ENCODE measurements at places on chromosomes 16 and 17.
A peak's percentile ranks its signal among the peaks of the same experiment; 100 is the strongest.

GRCh38 chr17:70318051-70318450 lies 148.7 kb downstream of the KCNJ2 start:
- DNase-seq = no peak

- no peak for DNase-seq
Measured at GRCh38 chr17:1077986-1078711, 81.2 kb downstream of the TIMM22 start.

GRCh38 chr17:77914385-77915254 lies 43.9 kb upstream of the TNRC6C start:
- DNase-seq = no peak

DNA sequence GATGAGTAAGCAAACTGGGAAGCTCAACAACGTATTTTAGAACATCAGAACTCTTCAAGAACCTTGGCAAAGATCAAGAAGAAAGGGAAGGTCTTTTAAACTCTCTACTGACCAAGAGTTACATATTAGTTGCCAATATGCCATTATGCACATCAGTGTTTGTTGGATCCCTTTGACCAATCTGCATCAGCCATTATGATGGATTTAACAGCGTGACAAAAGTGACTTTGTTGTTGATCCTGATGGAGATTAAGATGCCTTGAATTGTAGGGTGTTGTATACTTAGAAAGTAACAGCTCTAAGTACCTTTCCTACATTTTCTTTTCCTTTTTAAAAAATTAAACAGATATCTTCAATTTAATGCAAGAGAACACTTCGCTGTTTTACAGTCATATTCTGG lies 108.5 kb downstream of the CA4 start:
- no peak for DNase-seq

- no peak for DNase-seq
Measured at GRCh38 chr17:80716986-80717719, 172.5 kb downstream of the RPTOR start.

GRCh38 chr17:19348081-19348650 lies 14.4 kb downstream of the B9D1 start:
- no peak for DNase-seq

DNA sequence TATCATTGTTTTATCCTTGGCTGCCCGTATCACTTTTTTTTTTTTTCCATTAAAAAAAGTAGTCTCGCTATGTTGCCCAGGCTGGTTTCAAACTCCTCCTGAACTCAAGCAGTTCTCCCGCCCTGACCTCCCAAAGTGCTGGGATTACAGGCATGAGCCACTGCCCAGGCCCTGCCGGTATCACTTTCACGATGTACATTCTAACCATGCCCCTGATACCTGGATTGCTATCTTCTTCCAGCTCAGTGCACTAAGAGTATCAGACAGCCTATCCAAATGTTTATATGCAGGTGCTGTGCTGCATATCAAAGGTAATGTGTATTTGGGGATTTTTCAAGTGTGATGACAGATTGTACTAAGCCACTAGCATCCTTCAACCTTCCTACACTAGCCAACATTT lies 14.2 kb downstream of the MOSMO start:
- DNase-seq = no peak

DNA sequence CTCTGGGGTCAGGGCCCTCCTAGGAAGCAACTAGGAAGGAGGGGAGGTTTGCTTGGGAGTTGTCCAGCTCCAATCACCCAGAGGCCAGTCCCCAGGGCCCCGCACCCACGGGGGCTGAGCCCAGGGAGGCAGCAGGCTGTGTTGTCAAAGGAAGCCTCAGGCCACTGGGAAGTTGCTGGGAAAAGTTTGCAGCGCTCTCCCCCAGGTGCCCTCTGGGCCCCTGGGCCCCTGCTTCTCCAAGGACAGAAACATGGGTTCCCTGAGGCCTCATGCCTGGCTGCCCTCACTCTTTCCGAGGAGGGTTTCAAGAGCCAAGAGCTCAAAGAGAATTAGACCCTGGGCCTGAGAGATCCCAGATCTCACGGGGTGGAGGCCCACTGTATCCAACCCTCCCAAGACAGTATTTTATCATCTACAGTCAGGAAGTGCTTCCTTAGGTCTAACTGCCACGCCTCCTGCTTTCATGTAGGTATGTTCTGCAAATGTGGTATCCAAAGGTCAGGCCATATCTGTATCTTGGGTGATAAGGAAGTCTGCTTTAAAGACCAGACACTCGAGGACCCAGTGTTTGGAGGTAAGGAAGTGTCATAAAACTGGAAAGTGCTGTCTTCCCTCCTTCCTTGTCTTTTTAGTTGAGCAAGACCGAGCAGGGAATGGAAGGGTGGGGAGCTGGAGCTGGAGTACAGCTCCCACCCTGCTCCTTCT lies 44.2 kb upstream of the ZNF423 start:
- no peak for DNase-seq

- no peak for DNase-seq
Measured at GRCh38 chr17:59848778-59849177, 44.0 kb downstream of the TUBD1 start.

DNA sequence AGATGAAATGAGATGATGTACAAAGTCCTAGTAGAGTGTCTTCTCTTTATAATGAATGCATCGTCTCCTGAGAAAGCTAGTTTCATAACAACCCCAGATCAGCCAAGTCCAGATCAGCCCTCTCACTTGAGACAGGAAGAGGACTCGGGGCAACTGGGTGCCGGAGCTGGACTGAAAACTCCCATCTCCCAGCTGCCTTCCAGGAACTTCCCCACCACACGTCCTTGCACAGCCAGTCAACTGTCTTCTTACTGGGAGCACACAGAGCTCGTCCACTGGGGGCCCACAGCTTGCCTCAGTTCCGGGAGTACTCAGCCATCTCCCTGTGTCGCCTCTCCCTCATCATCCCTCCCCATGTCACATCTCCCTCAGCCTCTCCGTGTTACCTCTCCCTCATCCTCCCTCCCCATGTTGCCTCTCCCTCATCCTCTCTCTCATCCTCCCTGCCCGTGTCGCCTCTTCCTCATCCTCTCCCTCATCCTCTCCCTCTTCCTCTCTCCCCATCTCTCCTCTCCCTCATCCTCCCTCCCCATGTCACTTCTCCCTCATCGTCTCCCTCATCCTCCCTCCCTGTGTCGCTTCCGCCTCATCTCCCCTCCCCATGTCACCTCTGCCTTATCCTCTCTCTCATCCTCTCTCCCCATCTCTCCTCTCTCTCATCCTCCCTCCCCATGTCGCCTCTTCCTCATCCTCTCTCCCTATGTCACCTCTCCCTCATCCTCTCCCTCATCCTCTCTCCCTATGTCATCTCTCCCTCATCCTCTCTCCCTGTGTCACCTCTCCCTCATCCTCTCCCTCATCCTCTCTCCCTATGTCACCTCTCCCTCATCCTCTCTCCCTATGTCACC lies 22.4 kb upstream of the KCNH6 start:
- no peak for DNase-seq

DNA sequence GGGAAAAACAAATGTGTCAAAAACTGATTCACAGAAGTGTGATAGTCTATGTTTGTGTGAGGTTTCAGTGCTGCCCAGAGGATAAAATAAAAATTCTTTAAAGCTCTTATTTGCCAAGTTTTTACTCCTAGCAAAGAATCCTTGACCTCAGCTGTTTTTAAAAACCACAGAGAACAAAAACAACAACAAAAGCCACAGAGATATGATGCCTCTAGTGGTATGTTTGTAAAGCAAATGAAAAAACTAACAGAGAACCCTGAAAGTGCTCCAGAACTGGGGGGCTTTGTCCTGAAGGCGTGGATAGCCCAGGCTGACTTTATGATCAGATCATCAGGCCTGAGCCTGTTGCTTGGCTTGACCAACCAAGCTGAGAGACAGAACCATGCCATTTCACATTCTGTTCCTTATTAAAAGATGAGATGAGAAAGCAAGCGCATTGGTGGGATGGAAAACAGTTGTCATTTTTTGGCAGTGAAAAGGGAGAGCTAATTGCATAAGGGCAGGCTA lies 411.0 kb downstream of the CPPED1 start:
- DNase-seq = no peak

- peak; percentile 8 for DNase-seq
Measured at GRCh38 chr17:29723278-29724047, 100.8 kb upstream of the CORO6 start.

GRCh38 chr16:11361701-11362451 lies 16.6 kb downstream of the RMI2 start:
- no peak for DNase-seq

- DNase-seq = no peak
Measured at GRCh38 chr16:31107465-31107867, 720 bp upstream of the BCKDK start.

GRCh38 chr17:80146121-80147034 lies 550 bp downstream of the EIF4A3 start:
- DNase-seq = no peak

DNA sequence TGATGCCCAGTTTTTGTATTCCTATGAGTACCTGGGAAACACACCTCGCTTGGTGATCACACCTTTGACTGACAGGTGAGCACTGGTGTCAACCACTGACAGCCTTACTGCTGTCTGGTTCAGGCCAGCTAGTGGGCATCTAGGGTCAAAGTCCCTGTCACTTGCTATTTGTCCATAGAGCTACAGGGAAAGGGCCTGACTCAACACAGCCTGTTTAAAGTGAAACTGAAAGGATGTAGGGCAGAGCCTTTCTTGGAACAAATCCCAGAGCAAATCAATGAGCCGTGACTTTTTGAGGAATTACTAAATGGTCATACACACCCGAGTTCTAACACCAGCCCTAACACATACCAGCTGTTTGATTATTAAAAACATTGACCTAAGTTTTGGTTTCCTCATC lies 106.8 kb downstream of the DNAH9 start:
- peak; percentile 74 for DNase-seq

DNA sequence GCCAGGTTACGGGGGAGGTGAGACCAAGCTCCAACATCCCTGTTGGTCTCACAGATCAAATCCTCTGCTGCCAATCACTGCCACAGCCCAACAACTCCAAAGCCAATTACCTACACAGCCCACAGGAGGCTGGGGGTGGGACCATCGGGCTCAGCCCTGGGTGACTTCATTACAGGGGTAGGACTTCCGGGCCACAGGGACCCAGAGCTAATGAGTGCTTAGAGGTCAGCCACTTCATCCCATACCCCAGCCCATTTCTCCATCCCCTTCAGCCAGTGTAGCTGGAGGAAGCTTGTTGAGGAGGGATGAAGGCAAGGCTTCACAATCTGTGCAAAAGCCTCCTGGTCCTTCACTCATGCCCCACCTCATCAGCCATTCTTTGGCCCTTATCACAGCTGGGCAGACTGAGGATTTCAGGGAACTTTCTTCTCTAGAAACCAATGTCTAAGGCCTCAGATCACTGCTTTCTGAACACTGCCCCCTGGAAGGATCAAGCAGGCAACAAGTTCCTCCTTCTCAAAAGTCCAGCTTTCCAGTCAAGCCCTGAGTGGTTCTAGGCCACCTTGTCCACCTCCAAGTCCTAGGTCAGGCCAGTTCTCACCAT lies 5.8 kb downstream of the FOXN1 start:
- DNase-seq = no peak

DNA sequence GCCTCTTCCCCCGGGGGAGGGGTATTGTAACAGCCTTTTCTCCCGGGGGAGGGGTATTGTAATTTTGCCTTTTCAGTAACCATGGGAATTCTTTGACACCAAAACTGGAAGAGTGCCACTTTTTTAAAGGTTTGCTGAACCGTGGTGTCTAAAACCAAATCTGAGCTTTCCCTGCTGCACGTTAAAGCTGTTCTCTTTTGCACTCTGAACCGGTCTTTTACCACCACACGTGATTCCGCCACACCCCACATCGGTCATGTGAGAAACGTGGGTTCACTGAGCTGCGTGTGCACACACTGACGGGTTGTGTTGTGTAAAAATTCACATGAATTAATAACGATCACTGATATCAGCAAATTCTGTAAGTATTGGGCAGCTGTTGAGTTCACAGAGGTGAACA lies 9.2 kb upstream of the ACSF3 start:
- DNase-seq = no peak

DNA sequence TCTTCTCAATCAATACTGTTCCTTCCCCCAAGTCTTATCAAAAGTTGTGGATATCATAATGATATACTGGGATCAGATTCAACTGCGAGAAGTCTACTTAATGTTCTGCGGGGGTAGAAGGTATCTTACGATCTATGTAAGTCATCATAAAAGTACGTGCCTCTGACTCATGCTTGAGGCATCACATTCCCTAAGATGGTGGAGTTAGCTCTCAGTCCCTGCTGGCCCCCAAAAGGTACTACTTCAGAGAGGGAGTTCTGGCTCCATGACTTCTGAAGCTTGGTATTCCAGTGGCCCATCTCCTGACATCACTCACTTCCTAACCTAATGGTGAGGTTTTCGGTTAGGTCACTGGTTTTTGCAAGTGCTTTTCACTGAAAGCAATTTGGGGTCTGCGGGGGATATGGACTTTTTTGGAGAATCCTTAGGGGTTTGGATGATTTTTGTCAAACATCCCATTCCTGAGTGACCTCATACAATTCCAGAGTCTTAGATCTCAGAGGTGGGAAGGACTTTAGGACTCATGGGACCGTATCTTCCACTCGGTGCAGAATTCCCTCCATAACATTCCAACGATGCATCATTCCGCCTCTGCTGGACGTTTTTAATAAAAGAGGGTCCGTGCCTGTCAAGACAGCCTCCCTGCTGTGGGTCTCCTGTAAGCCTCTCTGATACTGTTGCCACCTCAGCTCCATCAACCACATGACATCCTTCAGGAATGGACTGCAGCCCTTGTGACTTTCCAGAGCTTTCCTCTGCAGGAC lies 74.3 kb downstream of the DYNLRB2 start:
- no peak for DNase-seq

DNA sequence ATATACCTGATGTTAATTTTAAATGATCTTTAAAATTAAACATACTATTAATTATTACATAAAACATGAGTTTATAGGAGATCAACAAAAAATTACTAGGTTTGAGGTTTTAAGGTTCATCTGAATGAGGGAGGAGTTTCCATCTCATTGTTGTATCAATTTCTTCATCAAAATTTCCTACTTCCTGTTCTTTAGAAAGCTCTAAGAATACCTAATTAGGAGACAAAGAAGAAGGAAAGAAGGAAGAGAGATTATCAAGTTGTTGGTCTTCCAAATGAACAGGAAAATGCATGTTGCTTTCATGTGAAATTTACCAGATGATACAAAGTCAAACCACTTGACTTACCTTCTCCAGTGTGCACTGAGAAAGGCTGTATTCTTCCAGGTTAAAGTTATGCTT lies 18.1 kb upstream of the ABCA9 start:
- no peak for DNase-seq

DNA sequence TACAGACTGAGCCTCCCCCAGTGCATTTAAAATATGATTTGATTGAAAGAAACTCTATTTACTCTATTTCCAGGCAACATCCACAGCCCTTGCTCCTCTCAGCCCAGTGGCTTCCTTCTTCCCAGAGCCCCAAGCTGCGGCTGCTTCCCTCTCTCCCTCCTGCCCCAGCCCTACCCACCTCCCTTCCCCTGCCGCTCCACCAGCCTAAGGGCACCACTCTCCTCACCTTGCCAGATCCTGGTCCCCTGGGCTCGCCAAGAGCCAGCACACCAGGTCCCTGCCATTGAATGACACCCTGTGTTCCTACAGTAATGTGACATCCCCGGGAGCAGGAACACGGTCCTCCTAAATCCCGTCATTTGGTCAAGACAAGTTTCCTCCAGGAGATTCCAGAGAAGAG lies 236.0 kb downstream of the RBFOX3 start:
- no peak for DNase-seq
